ENCODE measurements at places on chromosomes 6 and 20.

- DNase-seq = no peak
These were observed 241.1 kb upstream of the TSHZ2 start for GRCh38 chr20:52731093-52731492.

DNA sequence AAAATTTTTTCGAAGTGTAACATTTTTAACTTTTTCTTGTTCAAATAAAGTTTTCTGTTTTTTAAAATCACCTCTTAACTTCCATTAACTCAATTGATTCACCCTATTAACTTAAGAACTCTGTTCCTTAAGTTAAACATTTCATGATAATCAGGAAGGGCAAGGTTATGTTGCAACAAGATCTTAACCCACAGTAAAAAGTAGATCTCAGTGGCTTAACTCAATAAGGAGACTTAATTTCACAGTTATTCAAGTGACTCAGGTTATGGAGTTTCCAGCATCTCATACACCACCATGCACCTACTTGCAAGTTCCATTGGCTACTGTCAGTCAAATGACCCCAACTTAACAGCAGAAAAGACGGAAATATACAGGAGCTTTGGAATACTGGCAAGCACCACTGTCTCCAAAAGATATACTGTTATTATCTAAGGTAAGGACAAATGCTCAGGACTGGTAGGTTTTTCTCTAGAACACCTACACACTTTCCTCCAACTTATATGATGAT, 11.2 kb downstream of the HLA-DQB1 start:
- DNase-seq = no peak

GRCh38 chr6:125818772-125819260, 28.1 kb downstream of the NCOA7 start:
- DNase-seq = no peak

DNA sequence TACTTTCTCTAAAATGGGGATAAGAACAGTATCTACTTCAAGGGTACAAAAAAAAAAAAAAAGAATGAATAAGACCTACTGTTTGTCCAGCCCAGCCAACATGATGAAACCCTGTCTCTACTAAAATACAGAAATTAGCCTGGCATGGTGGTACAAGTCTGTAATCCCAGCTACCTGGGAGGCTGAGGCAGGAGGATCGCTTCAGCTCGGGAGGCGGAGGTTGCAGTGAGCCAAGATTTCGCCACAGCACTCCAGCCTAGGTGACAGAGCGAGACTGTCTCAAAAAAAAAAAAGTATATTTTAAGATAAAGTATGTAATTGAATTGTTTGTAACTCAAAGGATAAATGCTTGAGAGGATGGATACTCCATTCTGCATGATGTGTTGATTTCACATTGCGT, 2.0 kb downstream of the BLTP3A start:
- no peak for DNase-seq

DNA sequence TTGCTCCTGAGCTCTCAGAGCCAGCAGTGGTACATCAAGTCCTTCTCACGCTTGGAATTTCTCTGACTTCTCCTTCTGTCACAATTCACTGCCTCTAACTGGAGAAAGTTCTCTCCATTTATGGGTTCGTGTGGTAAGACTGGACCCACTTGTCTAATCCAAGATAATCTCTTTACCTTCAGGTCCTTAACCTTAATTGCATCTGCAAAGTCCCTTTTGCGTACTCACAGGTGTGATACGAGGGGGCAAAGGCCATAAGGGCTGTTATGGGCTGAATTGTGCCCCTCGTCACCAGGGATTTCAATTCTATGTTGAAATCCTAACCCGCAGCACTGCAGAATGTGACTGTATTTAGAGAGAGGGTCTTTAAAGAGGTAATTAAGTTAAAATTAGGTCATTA, 27.5 kb upstream of the TBC1D22B start:
- no peak for DNase-seq

DNA sequence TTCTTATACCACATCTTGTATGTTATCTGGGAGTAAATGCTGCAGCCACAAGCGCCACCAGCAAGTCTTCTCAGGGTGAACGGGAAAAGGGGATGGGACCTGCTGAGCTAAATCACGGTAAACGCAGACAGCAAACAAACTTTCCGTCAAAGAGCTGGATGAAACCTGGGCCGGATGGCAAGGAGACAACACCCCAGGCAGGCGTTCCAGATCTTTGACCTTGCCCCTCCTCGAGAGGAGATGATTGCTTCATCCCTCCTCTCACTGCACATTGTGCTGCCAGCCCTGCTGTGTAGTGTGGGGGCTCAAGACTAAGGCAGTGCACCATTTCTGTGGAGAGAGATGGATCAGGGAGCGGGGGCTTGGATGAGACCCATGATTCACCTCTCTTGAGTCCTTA, 9.8 kb downstream of the RAET1E start:
- no peak for DNase-seq

DNA sequence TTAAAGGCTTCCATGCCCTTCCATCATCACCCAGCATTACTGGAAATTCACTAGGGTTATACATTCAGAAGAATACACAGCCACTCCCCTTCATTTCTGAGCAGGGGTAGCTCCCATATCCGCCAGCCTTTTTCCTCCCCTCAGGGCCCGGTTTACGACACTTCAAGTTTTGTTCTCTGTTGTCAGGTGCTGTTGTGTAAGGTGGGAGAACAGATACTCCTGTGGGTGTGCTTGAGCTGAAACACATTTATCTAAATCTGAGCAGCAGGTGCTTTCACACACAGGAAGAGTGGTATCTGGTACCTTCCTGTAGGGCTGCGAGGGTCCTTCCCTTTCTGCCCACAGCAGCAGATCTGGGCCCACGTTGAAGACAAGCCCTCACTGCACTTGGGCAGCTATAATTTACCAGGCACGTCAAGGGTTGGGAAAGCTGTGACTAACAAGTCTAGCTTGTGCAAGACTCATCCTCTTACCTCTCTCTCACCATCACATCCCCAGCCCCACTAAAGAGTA, 215.8 kb upstream of the RREB1 start:
- no peak for DNase-seq

DNA sequence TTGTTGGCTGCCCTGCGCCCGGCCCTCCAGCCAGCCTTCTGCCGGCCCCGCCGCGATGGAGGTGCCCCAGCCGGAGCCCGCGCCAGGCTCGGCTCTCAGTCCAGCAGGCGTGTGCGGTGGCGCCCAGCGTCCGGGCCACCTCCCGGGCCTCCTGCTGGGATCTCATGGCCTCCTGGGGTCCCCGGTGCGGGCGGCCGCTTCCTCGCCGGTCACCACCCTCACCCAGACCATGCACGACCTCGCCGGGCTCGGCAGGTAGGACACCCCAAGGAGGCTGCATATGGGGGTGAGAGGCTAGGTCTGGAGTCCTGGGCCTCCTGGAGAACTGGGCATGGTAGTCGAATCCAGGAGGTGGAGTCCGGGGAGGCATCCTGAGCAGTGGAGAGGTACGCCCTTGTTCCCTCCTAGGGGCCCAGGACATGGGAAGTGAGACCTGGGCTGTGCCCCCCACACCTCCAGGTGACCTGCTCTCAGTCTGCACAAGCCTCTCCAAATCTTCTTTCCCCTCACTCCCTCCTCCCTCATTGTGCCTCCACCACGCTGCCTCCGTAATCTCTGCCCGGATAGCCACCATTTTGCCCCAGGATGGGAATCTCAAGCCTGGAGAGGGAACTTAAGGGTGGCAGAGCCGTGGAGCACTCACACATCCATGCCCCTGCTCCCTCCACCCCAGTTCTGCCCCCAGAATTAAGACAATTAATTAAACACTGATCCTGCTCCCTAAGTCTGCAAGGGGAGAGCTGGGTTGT, 541 bp downstream of the CDC25B start:
- DNase-seq = no peak

DNA sequence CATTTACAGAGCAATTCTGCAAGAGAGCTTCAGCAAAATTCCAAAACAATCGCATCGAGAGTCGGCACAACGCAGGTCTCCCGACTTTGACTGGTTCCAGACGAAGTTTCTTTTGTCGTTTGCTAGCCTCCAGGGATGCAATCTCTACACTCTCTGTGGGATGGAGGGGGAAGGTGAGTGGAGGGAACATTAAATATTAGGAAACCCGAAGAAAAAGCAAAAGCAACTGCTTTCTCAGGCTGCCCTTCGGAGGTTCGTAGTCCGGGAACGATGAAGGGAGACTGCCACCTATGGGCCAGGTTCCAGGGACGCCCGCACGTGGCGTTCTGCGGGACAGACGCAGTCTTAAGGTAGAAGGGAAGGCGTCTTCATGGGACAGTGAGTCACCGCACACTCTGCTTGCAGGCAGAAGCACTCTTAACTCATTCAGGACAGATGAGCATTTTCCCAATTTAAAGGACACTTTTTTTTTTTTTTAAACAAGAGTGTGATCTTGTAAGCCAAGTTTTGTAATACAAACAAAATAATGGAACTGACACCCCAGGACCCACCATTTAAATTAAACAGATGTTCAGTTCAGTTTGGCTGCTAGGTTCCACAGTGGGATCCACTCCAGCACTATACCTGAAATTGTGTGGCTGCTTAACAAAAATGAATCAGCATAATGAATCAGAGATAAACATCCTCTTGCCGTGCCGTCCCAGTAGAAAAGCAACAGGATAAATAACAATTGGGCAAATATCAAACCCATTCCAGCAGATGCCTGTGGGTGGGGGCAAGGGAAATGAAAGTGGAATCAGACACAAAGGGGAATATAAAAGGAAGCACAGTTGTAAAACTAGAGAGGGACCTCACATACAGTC, 65.8 kb upstream of the ARMC2 start:
- peak; percentile 38 for DNase-seq

DNA sequence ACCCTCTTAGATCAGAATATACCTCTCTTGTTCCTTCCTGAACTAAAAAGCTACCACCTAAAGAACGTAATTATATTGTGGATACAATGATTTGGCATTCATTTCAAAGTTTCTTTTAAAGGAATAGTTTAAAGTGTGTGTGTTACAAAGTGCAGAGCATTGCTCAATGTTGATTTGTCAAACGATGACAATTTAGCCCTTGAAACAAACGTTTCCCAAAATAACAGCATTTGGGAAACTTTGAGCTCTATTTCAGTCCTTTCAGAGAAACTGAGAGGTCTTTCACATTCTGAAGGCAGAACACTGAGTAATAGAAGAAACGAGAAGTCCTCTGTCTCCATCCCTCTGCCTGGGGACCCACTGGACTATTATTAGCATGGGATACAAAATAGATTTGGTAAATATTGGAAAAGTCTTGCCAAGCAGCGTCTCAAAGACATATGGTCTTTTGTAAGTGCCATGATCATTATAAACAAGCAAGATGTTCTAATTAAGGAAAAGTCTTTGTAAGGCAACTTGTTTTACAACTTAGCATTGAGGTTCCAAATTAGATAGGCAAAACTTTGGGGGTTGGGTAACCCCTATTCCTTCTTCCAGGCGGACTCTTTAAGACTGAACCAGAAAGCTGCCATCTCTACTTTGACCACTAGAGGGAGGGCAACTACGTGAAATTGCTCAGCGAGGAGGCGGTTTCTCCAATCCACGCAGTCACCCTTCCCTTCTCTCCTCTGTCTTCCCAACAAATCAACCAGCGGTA, 208.8 kb downstream of the RNF144B start:
- DNase-seq = peak; percentile 57

GRCh38 chr6:46137387-46137786, 7.6 kb downstream of the ENPP4 start:
- DNase-seq = no peak

DNA sequence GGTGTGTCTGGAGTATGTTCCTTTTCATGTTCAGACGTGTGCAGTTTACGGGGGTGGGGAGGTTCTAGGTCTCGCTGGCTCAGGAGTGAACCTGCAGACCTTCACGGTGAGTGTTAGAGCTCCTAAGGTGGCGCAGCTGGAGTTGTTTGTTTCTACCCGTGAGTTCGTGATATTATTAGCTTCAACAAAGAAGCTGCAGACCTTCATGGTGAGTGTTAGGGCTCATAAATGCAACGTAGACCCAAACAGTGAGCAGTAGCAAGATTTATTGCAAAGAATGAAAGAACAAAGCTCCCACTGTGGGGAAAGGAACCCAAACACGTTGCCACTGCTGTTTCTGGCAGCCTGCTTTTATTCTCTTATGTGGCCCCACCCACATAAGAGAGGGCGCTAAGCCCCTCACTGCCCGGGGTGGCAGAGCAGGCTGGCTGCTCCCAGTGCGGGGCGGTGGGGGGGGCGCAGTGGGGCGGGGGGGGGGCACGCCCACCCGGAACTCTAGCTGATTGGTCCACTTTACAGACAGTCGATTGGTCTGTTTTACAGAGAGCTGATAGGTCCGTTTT, 41.3 kb upstream of the GMPR start:
- no peak for DNase-seq

DNA sequence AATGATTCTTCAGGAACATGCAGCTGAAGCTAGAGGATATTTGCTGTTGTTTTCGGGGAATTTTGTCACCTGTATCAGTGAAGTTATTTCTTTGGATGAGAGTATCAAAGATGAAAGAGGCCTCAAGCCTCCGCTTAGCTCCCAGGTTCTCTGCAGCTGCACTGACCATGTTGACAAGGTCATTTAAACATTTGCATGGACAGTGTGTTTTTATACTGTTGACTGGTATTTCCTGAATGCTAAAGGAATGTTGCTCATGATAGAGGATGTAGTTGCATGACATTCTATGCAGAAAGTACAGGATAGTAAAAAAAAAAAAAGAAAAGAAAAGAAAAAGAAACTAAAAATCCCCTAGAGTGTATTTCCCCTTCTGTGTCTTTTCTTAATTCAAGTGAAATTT, 165.6 kb upstream of the LAMP5 start:
- DNase-seq = no peak

GRCh38 chr6:149852881-149853280, 11.3 kb downstream of the LRP11 start:
- no peak for DNase-seq

- no peak for DNase-seq
These were observed 195.5 kb upstream of the PDE10A start for GRCh38 chr6:165858586-165858985.

DNA sequence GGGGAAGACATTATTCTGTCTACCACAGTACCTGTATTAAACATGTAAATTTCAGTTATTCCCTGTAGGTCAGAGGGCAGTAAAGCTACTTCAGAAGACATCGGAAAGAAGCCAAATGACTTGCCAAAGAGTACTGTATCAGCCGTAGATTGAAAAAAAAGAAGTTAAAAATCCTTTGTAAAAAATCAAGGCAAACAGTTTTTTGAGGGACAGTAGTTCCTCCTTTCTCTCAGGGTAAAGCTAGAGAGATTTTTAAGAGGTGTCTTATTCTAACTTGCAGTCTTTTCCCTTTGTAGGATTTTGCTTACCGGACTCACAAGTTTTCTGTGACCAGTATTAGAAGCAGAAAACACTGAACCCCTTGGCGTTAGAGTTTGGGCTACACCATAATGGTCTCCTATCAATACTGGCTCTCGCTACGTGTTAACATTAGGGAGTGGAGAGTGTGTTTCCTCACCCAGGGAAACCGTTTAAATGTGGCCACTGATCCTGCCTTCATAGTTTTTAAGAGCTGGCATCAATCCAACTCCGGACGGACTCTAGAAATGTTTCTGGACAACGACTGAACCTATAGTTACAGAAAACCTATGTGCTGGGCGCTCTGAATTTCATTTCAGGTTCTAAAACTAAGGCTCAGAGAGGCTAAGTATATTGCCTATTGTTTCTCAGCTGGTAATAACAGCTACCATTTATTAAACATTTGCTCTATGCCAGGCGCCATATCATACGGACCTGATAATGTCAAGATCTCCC, 1.3 kb upstream of the ASXL1 start:
- DNase-seq = no peak
